ENCODE measurements at places on chromosomes 6 and 20.
A peak's percentile ranks its signal among the peaks of the same experiment; 100 is the strongest.

DNA sequence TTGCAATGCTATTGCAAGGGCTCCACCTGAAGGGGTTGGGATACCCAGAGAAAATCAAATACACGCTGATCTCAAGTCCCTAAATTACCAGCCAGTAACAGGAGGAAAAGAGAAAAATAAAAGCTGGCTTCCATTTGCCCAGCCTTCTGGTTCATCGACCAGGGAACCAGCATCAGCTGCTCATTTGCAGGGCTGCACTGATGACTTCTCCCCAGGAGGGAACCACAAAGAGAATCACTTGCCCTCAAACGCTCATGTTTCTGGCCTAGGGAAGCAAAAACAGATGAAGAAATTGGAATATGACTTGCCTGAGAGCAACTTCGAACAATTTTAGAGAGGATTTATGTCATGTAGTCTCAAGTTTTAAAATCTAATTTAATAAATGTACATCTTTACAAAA lies 119.7 kb downstream of the SH3BGRL2 start:
- DNase-seq, result no peak

DNA sequence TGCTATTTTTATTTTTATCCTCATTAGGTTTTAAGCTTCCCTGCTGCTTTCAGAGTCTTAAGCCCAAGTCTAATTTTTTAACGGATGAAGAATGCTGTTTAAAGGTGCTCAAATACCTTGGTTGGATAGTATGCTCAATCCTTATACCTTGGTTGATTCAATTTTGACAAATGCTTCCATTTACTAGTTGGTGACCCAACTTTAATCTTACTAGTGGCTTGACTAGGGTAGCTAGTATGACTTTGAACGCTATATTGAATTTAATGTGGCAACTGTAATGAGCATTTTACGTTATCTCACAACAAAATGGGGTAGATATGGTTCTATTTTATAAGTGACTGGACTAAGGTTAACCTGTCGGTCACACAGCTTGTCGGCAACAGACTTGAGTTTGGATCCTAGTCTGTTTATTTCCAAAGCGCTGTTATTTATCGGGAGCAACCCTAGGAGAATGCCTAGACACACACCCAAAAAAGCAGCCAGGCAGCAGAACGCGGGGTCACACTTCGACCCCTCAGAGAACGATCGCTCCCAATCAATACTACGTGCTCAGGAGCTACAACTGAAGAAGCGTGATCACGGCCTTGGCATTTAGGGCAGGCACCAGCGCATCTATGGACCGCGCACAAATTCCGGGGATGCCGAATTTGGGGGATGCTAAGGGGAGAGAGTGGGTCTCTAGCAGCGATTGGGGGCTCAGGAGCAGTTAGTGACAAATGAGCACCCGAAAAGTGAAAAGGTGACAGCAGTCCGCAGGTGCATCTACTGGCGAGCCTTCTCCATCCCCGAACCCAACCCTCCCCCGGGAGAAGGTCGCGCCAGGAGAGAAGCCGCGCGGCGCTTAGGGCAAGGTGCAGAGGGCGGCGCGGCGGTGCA lies 586 bp upstream of the ALDH5A1 start:
- DNase-seq, result no peak

GRCh38 chr6:90863043-90863442 lies 276.2 kb upstream of the MAP3K7 start:
- DNase-seq, result no peak

- no peak for DNase-seq
Measured at GRCh38 chr6:39231521-39232243, 2.4 kb upstream of the KCNK5 start.

DNA sequence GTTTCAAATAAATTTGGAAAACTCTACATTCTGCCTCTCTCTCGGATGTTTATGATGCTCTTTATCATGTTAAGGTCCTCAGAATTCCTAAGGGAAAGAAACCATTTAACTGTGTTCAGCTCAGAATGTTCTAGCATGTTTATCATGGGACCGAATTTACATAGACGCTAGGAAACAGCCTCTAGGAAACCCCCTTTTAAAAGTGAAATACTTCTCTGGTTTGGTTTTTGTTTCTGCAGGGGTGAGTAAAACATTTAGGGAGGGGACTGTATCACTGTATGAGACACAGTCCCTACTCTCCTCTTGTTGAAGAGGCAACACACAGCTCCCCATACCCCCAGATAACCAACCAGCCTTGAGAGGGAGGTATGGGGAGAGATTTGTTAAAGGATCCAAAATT lies 267.6 kb upstream of the SUPT3H start:
- DNase-seq, result no peak

GRCh38 chr6:95087394-95088097 lies 489.8 kb upstream of the MANEA start:
- DNase-seq, result peak; percentile 34

DNA sequence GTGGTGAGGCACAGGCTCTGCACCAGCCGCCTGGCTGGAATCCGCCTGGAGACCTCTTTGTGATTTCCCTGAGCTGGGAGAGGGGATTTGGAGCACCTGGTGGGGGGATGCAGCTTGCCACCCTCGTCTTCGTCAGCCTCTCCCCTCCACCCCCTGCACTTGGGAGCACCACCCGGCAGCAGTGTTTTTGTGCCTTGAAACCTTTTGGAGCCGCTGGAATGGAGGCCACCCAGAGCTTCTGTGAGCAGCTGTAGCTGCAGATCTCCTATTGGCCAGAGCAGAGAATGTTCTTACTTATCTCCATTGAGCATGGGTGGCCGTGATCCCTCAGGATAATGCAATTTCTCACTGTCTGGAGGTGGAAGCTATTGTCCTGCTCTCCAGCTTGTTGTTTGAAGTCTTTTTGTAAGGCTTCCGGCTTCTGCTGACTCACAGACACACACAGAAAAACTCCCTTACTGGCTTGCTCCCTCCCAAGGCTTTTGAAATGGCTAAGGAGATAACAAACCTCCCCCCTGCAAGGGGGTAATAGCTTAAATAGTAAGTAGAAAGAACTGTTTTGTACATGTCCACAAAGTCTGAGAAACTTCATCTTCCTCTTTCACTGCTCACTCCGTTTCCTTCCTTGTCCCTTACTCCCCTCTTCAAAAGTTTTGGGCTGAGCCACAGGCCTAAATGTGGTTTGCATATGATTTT lies 271.2 kb downstream of the PRL start:
- no peak for DNase-seq

GRCh38 chr20:49420811-49421295 lies 61.6 kb downstream of the KCNB1 start:
- no peak for DNase-seq

- no peak for DNase-seq
Measured at GRCh38 chr6:23957017-23957416, 169.0 kb upstream of the NRSN1 start.

- DNase-seq, result no peak
Measured at GRCh38 chr6:125831659-125832058, 40.9 kb downstream of the NCOA7 start.

DNA sequence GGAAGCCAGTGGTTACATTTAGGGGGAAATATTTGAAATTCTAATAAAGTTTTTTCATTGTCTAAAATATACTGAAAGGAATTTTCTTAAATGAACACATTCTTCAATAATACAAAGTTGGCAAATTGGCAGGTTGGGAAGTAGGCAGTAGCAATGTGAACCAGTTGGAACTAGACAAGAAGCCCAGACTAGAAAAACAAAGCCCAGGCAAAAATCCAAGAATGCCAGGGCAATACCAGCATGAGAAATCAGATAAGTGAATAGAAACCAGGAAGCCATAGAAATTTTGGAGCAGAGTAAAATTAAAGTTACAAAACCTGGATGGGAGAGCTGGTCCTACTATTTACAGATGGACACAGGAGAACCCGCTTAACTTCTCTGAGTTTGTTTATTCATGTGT lies 52.2 kb downstream of the TPBG start:
- DNase-seq, result no peak

DNA sequence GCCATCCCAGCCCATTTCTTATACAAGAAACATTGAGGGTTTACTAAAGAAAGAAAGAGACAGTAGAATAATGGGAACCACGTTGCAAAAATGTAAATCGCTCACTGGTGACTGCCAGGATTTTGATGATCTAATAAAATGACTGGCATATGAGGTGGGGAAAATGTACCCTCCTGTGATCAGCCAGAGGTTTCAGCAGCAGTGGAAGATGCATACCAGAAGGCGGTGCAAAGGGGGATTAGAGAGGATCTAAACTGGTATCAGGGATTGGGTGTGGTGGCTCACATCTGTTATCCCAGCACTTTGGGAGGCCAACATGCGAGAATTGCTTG lies 60.8 kb upstream of the DDR1 start:
- DNase-seq, result no peak

Measured in forelimb muscle (tissue), 1 donor.